CD4-positive, CD25-positive, alpha-beta regulatory T cell (primary cell): ENCODE measurements at places on chromosomes 3 and 15.

DNA sequence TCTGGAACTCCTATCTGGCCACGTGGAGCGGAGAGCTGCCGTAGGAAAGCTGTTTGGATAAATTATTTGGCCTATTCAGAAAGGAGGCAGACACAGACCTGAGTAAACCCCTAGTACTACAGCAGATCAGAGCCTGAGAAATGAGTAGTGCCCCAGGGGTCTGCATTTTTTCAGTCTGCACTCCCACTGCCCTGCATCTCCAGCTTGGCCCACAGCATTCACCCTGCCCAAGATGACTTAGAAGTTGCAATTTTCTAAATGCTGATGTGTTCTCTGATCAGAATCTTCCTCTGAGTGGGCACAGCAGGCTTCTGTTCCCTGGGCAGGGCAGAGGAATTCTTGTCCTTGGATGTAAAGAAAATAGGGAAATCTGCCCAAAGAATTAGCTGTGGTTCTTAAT, 55.1 kb upstream of the PIK3CB start:
- no peaks in the 10 kb centered on the region for H3K36me3 ChIP-seq
- H3K4me1 ChIP-seq: no peaks in the 10 kb centered on the region
- H3K27ac ChIP-seq: no peak overlapping the region

DNA sequence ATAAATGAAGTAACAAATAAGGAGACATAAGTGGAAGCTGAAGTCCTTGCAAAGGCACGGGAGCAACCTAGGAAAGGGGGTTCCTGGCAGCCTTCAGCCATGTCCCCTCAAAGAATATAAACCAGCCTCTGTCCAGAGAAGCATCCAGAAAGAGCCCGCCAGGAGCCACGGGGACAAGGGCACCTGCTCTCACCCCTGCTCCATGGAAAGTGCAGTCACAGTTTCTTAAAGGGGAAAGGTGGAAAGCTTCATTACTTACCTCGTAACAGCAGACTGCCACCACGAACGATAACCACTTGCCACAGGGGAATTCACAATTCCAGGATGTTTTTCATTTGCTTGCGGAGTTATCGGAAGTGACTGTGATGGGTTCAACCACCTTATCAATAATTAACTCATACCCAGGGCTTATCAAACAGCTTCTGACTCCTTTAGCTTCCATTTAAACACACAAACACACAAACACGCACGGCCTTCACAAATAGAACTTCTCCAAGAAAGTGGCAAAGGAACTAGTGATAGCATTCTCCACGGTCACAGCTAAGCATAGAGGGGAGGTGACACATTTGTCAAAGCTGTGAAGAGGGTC, 134.2 kb upstream of the IGF1R start:
- H3K27ac ChIP-seq: no peak overlapping the region
- DNase-seq: no peak
- H3K36me3 ChIP-seq: no peaks in the 10 kb centered on the region

GRCh38 chr3:46399098-46399497, 7.8 kb downstream of the CCR5AS start:
- no peak overlapping the region for H3K27ac ChIP-seq
- H3K4me3 ChIP-seq: no peak overlapping the region
- no peaks in the 10 kb centered on the region for H3K27me3 ChIP-seq
- no peaks in the 10 kb centered on the region for H3K4me1 ChIP-seq
- H3K36me3 ChIP-seq: no peaks in the 10 kb centered on the region

GRCh38 chr3:178120367-178120766, 415.9 kb upstream of the KCNMB2 start:
- no peaks in the 10 kb centered on the region for H3K4me1 ChIP-seq
- DNase-seq: no peak
- H3K4me3 ChIP-seq: no peak overlapping the region
- H3K27me3 ChIP-seq: no peaks in the 10 kb centered on the region
- no peak overlapping the region for H3K27ac ChIP-seq

DNA sequence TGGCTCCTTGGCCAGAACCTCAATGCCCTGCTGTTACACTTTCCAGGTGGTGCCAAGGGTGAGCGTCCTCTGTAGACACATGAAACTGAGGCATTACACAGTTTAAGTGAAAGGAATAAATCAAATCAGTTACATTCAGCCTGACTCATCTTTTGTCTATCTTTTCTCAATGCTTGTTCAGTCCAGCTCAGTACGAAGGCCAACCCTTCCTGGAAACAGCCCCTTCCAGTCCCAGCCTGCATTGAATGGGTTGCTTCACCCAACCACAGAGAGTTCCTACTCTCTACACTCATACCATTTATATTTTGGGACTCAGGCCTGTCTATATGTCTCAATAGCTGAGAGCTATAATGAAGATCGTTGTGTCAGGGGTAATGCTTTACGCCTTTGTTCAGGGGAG, 363.6 kb downstream of the RORA start:
- H3K27me3 ChIP-seq: no peaks in the 10 kb centered on the region
- H3K36me3 ChIP-seq: no peaks in the 10 kb centered on the region
- H3K4me1 ChIP-seq: no peaks in the 10 kb centered on the region
- H3K4me3 ChIP-seq: no peak overlapping the region
- no peak for DNase-seq

- no peak for DNase-seq
- H3K27me3 ChIP-seq: peaks cover 2% of the 10 kb centered on the region
- H3K4me1 ChIP-seq: no peaks in the 10 kb centered on the region
- no peaks in the 10 kb centered on the region for H3K36me3 ChIP-seq
- no peak overlapping the region for H3K4me3 ChIP-seq
Observed at GRCh38 chr3:69869643-69870042, 129.9 kb upstream of the SAMMSON start.

GRCh38 chr3:157074981-157075380, 85.0 kb downstream of the CCNL1 start:
- H3K4me3 ChIP-seq: no peak overlapping the region
- no peaks in the 10 kb centered on the region for H3K4me1 ChIP-seq
- H3K27ac ChIP-seq: no peak overlapping the region
- H3K27me3 ChIP-seq: no peaks in the 10 kb centered on the region
- H3K36me3 ChIP-seq: no peaks in the 10 kb centered on the region

- H3K27me3 ChIP-seq: no peaks in the 10 kb centered on the region
- DNase-seq: no peak
- no peak overlapping the region for H3K27ac ChIP-seq
- H3K4me3 ChIP-seq: no peak overlapping the region
- H3K36me3 ChIP-seq: no peaks in the 10 kb centered on the region
Observed at GRCh38 chr3:37594873-37595783, 266.6 kb upstream of the CTDSPL start.

- H3K36me3 ChIP-seq: no peaks in the 10 kb centered on the region
- H3K27ac ChIP-seq: no peak overlapping the region
- no peak overlapping the region for H3K4me3 ChIP-seq
- no peak for DNase-seq
- H3K4me1 ChIP-seq: no peaks in the 10 kb centered on the region
Observed at GRCh38 chr3:135260025-135260424, 465.0 kb downstream of the EPHB1 start.

DNA sequence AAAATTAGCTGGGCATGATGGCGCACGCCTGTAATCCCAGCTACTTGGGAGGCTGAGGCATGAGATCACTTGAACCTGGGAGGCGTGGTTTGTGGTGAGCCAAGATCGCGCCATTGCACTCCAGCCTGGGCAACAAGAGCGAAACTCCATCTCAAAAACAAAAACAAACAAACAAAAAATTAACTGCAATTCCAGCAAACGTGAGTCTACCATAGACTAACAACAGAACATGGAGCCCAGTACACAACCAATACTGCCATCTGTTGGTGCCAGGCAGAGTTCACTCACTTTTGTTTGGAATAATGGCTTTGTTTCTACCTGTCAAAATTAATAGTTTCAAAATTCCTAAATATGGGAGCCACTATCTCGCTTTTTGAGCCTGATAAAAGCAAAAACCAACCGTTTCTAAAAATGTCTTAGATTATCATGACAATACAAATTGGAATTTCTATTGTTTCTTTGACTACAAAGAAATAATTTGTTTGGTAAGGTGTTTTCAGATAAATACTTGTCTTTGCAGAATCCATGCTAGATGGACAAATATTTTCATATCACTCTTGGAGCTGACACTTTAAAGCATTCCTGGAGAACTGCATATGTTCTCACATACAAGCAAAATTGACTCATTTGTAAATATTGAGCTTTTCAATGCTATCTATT, 45.0 kb downstream of the GPR176 start:
- H3K4me3 ChIP-seq: no peak overlapping the region
- no peak overlapping the region for H3K27ac ChIP-seq
- no peaks in the 10 kb centered on the region for H3K36me3 ChIP-seq
- no peaks in the 10 kb centered on the region for H3K27me3 ChIP-seq
- H3K4me1 ChIP-seq: no peaks in the 10 kb centered on the region

GRCh38 chr15:97383516-97383915, 577.0 kb upstream of the ARRDC4 start:
- no peaks in the 10 kb centered on the region for H3K27me3 ChIP-seq
- H3K4me3 ChIP-seq: no peak overlapping the region
- DNase-seq: no peak
- H3K27ac ChIP-seq: no peak overlapping the region

- peaks cover 67% of the 10 kb centered on the region for H3K36me3 ChIP-seq
- no peaks in the 10 kb centered on the region for H3K27me3 ChIP-seq
- H3K4me1 ChIP-seq: no peaks in the 10 kb centered on the region
- H3K27ac ChIP-seq: no peak overlapping the region
- DNase-seq: no peak
Observed at GRCh38 chr3:126014252-126014651, 45.3 kb downstream of the ROPN1B start.

DNA sequence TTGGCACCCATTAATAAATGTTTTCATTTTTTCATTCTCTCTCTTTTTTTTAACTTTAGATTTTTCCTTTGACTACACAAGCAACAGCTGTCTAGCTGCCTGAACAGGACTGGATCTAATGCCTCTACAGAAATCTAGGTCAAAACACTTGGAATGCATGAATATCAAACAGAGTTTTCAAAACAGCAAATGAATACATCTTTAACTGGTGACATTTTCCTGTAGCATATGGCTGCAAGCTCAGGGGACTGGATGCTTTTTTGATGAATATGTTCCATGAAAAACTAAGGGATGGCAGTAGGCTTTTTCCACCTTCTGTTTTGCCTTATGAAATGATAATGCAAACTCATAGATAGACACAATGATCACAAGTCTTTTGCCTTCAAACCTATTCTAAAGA, 661.7 kb downstream of the MCTP2 start:
- DNase-seq: no peak
- no peaks in the 10 kb centered on the region for H3K27me3 ChIP-seq

DNA sequence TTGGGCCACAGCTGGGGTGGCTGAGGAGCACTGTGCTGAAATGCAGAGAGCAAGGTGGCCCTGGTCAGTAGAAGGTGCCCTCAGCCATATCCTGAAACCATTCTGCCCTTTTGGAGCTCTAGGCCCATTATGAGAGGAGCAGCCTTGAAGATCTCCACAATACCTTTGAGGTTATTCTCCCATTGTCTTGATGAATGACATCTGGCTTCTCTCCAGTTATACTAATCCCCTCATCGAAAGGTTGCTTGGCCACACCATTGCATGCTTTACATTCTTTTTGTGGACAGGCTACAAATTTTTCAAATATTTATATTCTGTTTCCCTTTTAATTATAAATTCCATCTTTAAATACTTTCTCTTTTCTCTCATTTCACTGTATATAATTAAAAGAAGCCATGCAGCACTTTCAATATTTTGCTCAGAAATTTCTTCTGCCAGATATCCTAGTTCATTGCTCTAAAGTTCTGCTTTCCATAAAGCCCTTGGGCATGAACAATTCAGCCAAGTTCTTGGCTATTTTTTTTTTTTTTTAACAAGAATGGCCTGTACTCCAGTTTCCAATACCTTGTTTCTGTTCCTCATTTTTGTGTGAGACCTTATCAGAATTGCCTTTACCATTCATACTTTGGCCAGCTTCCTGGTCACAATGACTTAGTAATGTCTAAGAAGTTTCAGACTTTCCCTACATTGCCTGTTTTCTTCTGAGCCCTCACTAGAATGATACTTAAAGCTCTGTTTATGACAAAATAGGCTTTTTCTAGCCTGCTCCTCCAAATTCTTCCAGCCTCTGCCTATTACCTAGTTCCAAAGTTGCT, 138.9 kb upstream of the SGO1 start:
- no peaks in the 10 kb centered on the region for H3K36me3 ChIP-seq
- DNase-seq: no peak
- no peak overlapping the region for H3K4me3 ChIP-seq
- no peaks in the 10 kb centered on the region for H3K27me3 ChIP-seq
- H3K27ac ChIP-seq: no peak overlapping the region

DNA sequence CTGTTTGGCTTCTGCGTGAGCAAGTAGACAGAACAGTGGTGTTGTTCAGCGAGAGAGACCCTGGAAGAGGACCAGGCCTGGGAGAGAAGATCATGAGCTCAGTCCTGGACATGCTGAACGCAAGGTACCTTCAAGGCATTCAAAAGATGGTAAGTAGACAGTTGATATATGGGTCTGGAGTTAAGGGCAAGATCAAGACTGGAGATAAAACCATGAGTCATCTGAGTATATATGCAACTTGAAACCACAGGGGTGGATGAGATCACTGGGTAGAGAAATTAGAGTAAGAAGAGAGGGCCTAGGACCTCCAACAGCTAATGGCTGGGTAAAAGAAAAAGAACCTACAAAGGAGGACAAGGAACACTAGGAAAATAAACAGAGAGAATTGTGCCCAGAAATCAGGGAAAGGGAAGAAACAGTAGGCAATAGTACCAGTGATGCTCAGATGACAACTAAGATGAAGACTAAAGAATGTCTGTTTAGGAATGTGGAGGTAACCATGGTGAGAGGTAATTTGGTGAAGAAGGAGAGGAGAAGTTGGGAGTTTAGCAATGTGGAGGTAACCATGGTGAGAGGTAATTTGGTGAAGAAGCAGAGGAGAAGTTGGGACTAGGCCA, 343.2 kb upstream of the ADAMTS9 start:
- H3K36me3 ChIP-seq: no peaks in the 10 kb centered on the region
- no peak overlapping the region for H3K4me3 ChIP-seq
- no peaks in the 10 kb centered on the region for H3K4me1 ChIP-seq
- DNase-seq: no peak
- H3K27me3 ChIP-seq: no peaks in the 10 kb centered on the region

DNA sequence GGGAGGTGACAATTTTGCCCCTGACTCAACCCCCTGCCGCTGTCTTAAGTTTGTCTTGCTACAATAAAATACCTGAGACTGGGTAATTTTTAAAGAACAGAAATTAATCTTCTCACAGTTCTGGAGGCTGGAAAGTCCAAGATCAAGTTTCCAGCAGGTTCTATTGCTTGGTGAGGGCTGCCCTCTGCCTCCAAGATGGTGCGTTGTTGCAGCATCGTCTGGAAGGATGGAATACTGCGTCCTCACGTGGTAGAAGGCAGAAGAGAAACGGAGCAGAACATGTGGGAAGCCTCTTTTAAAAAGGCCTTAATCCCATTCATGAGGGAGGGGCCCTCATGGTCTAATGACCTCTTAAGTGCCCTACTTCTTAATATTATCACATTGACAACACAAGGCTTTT, 87.3 kb upstream of the SNTN start:
- H3K27ac ChIP-seq: no peak overlapping the region
- no peaks in the 10 kb centered on the region for H3K36me3 ChIP-seq
- no peaks in the 10 kb centered on the region for H3K27me3 ChIP-seq

- no peak overlapping the region for H3K4me3 ChIP-seq
- H3K36me3 ChIP-seq: no peaks in the 10 kb centered on the region
- no peak overlapping the region for H3K27ac ChIP-seq
- no peaks in the 10 kb centered on the region for H3K27me3 ChIP-seq
Observed at GRCh38 chr15:36430280-36430679, 149.1 kb upstream of the CDIN1 start.

- H3K27ac ChIP-seq: no peak overlapping the region
- H3K4me3 ChIP-seq: no peak overlapping the region
- no peaks in the 10 kb centered on the region for H3K36me3 ChIP-seq
- no peak for DNase-seq
Observed at GRCh38 chr3:181329024-181329423, 339.5 kb upstream of the DNAJC19 start.

GRCh38 chr15:47414207-47414606, 303.1 kb upstream of the SEMA6D start:
- H3K4me3 ChIP-seq: no peak overlapping the region
- DNase-seq: no peak
- no peak overlapping the region for H3K27ac ChIP-seq
- H3K36me3 ChIP-seq: no peaks in the 10 kb centered on the region
